HL-60 (cell line): ENCODE measurements at places on chromosomes 1 and 21.
A peak's percentile ranks its signal among the peaks of the same experiment; 100 is the strongest.

DNA sequence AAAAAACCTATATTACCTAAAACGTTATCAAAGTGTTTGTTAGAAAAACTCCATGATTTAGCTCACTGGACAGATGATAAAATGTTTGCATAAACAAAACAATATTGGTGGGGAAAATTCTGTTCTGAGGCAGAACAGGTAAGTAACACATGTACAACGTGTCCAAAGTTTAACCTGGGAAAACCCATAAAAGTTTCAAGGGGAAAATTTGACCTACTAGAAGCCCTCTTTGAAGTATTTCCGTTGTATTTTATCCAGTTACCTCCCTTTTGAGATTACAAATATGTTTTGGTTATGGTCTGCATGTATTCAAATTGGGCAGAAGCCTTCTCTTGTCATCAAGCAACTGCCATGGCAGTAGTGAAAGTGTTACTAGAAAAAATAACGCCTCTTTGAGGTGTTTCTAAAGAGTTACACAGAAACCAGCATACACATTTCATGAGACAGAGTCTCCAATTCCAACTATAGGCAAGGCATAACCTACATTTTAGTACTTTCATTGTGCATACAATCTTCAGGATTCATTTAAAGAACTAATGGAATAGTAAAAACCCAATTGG lies 58.0 kb upstream of the PDC start:
- DNase-seq, result no peak

DNA sequence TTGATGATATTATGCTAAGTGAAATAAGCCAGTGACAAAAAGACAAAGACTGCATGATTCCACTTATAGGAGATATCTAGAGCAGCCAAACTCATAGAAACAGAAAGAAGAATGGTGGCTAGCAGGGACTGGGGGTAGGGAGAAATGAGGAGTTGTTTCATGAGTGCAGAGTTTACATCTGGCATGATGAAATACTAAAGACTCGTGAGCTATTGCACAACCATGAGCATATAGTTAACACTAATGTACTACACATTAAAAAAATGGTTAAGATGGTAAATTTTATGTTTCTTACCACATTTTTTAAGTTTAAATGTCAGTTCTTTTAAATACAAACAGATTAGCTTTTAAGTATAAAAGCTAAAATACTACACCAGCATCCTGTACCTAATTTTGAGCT lies 57.8 kb downstream of the ESRRG start:
- peak; percentile 21 for DNase-seq

- no peak for DNase-seq
Measured at GRCh38 chr1:202259705-202260104, 66.1 kb downstream of the LGR6 start.

DNA sequence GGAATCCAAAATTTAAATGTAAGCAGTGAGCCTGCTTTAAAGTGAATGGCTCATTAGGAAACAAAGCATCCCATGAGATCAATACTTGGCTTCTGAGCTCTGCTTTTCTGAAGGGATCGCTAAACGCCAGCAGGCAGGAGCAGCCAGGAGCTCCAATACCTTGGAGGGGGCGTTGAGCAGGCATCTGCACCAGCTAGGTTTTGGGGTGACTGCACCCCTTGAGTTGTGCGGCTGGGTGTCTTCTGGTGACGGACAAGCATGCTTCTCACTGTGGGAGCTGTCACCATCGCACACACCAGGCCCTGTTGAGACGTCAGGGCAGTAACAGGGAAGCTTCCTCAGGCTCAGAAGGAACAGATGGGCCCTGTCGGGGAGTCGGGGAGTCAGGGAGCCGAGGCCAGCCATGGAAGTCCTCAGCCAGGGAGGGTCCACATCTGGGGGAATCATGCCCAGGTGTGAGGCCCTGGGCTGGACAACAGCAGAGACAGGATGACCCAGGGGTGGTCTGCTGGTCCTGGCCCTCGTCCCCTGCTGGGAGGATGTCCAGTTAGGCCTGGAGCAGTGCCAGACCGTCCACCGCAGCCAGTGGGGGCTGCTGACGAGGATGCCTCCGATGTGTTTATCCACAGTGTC lies 57.9 kb upstream of the ADARB1 start:
- no peak for DNase-seq

DNA sequence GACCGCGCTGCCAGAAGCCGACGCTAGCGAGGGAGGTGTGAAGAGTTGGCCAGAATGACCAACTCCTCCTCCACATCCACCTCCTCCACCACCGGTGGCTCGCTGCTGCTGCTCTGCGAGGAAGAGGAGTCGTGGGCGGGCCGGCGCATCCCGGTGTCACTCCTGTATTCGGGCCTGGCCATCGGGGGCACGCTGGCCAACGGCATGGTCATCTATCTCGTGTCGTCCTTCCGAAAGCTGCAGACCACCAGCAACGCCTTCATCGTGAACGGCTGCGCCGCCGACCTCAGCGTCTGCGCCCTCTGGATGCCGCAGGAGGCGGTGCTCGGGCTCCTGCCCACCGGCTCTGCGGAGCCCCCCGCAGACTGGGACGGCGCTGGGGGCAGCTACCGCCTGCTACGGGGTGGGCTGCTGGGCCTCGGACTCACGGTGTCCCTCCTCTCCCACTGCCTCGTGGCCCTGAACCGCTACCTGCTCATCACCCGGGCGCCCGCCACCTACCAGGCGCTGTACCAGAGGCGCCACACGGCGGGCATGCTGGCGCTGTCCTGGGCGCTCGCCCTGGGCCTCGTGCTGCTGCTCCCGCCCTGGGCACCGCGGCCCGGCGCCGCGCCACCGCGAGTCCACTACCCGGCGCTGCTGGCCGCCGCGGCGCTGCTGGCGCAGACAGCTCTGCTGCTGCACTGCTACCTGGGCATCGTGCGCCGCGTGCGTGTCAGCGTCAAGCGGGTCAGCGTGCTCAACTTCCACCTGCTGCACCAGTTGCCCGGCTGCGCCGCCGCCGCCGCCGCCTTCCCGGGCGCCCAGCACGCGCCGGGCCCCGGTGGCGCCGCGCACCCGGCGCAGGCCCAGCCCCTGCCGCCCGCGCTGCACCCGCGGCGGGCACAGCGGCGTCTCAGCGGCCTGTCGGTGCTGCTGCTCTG lies 1.2 kb downstream of the GPR88 start:
- DNase-seq, result peak; percentile 53

DNA sequence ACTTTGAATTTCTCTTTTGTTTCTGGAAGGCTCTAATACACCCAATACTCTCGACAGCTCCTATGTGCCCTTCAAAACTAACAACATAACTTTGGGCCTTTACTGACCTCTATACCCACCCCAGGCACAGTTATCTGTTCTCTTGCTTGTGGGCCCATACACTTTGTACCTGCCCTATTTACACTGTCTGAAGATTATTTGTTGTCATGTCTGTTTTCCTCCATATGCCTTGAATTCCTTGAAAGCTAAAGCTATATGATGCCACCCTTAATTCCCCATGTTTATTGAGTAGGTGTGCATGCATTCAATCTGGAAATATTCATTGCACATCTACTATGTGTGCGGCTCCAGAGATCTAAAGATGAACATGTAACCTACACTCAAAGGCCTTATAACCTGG lies 267.6 kb downstream of the PLPP3 start:
- DNase-seq, result no peak

DNA sequence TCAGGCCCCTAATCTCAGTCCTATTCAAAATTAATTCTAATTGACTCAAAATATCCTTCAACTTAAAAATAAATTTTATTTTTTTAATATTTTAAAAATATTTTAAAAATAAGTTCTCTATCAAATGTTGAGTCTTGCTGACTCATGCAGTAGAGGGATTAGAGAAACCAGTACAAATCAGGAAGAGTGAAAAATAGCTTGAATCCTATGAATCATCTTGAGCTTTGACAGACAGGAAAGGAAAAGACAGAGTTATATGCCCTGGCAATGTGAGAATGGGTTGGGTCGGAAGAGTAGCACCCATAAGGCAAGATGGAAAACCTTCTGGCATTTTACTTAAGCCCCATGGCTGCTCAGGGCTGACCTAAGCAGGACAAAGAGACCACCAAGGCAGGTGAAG lies 346.6 kb upstream of the RUNX1 start:
- DNase-seq, result peak; percentile 7

DNA sequence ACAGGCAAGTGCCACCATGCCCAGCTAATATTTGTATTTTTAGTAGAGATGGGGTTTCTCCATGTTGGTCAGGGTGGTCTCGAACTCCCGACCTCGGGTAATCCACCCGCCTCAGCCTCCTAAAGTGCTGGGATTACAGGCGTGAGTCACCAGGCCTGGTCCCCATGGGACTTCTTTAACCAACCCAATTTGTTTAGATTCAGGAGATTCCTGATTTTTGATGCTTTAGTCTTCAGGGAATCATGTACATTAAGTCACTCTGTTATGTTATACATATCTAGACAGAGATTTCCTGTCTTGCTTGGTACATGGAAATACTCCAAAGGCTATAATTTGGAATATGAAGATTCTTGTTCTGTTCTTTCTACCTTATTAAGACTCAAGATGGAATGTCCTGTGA lies 202.4 kb upstream of the L1TD1 start:
- no peak for DNase-seq
